Stimulated activated effector memory CD8-positive, alpha-beta T cell treated with anti-CD3 and anti-CD28 coated beads, Interleukin-12 subunit alpha, Interleukin-12 subunit beta, amount 100 ng/mL, for 72 hours (primary cell): ENCODE measurements at places on chromosomes 12 and 14.

DNA sequence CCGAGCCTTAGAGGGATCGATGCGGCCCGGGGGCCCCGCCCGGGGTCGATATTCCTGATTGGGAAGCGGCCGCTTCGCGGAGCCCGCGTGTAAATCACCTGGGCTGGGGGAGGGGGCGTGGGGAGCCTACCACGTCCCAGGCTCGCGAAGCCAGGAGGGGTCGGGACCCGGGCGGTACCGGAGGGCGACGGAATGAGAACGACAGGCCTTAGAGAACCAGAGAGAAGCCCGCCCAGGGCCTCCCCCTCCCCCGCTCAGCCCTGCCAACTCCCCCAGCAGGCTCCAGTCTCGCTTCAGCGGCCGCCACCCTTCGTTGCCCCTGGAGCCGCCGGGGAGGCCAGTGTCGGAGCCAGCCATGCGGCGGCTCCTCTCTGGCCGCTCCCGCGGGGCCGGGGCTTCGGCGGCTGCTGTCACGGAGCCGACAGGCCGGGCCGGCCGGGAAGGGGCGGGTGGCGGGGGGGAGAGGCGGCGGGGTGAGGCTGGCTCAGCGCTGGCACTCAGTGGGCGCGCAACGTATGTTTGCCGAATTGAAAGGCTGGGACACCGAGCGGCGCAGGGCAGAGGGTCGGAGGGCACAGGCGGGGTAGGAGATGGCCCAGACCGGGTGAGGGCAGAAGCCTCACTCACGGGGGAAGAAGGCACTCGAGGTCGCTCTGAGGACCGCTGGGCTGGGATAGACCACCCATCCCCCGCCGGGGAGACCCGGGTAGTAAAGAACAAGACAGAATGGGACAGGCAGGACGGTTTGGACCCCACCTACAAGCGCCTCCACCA lies 1.4 kb upstream of the DNAJC22 start:
- no peak for DNase-seq

DNA sequence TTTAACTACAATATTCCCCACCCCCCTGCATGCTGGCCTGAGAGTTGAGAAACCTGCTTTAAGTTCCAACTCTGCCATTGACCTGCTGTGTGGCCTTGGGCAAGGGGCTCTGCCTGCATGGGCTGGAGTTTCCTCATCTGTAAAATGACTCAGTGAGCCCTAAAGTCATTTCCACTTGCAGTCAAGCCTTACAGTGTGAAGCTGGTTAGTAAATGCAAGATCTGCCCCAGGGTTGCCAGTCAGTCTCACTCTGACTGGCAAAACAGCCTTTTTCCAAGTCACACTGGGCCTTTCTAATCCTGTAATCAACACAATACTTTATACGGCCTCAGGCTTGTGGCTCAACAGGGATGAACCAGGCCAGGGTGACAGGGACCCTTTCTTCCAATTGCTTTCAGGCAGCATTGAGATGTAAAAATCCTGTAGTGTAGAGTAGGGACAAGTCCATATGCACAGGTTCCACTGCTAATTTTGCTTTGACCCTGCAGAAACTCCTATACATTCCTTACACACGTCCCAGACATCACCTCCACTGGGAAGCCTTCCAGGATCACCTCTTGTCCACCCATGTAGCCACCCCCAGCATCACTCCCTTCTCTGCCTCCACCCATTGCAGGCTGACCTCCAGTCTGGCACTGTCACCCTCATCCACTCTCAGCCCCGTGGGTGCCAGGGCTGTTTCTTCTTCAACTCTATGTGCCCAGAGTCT lies 42.6 kb upstream of the PRIMA1 start:
- DNase-seq: no peak

DNA sequence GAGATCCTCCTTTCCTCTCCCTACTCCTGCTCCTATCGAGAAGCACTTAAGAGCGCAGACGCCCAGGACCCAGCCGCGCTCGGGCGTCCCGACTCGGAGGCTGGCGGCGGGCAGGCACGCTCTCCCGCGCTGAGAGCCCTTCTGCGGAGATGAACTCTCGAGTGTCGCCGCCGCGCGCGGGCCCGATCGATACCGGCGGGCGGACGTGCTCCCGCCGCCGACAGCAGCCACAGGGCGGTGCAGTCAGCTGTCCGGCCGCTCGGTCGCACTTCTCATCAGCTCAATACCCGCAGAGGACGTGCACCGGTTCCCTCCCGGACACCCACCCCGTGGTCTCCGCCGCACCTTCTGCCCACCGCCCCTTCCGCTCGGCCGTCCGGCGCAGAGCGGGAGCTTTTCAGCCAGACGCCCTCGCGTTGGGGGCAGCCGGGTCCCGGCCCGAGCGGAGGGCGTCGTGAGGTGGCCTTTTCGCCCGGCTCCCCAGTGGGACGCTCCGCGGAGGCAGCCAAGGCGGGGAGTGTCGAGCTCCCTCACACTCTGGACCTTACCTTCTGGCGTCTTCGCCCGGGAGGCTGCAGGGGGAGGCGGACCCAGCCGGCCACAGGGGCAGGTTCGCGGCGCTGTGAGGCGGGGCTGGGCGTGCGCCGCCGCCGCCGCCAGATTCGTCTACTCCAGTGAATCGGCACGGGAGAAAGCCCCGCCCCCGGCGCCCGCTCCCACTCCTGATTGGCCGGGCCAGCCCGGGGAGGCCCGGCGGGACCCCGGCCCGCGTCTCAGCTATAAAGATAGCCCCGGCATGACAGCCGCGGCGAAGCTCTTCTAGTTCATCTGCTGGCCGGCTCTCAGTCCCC lies at the start of gene INSM2:
TSS of gene INSM2 (plus strand) at position 808 of the 851 bp plus-strand sequence. CDS start 89 bp downstream, outside the sequence.
- peak; percentile 83 for DNase-seq

GRCh38 chr14:99512571-99513182 lies 31.5 kb downstream of the CCNK start:
- no peak for DNase-seq

GRCh38 chr12:131194166-131194565 lies 240.5 kb downstream of the ADGRD1 start:
- DNase-seq: no peak

DNA sequence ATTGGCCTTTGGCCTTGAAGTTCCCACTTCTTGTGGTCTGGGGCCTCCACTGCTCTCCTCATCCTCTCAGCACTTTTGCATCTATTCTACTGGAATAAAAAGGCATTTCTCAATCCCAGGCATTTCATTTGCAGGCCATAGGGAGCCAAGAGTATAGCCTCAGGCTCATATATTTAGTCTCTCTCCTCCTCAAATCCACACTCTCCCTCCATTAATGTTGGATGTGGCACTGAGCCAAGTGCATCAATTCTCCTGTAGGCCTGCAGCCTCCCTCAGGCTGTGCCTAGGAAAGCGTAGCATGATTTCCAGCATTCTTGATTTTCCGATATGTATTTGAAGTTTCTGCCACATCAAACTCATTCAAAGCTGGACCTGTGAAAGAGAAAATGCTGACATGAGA lies 211.5 kb upstream of the CPNE8 start:
- no peak for DNase-seq

GRCh38 chr14:50085570-50086320 lies 30.6 kb downstream of the VCPKMT start:
- peak; percentile 70 for DNase-seq
